Activated CD8-positive, alpha-beta memory T cell treated with anti-CD3 and anti-CD28 coated beads for 1 hour (primary cell): ENCODE measurements at places on chromosomes 1 and 21.

- no peak for DNase-seq
Measured at GRCh38 chr1:28915031-28915895, 894 bp downstream of the EPB41 start.

- DNase-seq: no peak
Measured at GRCh38 chr1:205632669-205633169, 908 bp upstream of the ELK4 start.

DNA sequence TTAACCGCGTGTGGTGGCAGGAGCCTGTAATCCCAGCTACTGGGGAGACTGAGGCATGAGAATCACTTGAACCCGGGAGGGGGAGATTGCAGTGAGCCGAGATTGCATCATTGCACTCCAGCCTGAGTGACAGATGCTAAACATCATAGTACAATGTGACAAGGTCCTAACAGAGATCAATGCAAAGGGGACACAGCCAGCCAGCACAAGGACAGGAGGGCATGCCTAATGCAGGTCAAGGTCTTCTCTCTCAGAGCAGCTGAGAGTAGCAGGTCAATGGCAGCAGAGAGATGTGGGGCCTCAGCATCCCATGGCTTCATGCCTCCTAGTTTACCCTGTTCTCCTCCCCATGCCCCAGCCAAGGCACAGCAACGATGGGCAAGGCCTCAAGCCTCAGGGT, 3.0 kb upstream of the SMIM11 start:
- no peak for DNase-seq

DNA sequence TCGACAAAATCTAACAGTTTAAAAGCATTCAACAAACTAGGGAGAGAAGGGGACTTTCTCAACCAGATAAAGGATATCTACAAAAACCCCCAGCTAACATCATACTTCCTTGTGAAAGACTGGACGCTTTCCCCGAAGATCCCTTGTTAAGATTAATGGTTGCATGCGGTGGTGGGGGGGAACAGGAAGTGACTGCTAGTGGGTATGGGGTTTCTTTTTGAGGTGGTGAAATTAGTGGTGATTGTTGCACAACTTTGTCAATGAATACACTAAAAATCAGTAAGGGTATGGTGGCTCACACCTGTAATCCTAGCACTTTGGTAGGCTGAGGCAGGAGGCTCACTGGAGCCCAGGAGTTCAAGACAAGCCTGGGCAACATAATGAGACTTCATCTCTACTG, 26.9 kb upstream of the EYA3 start:
- no peak for DNase-seq

DNA sequence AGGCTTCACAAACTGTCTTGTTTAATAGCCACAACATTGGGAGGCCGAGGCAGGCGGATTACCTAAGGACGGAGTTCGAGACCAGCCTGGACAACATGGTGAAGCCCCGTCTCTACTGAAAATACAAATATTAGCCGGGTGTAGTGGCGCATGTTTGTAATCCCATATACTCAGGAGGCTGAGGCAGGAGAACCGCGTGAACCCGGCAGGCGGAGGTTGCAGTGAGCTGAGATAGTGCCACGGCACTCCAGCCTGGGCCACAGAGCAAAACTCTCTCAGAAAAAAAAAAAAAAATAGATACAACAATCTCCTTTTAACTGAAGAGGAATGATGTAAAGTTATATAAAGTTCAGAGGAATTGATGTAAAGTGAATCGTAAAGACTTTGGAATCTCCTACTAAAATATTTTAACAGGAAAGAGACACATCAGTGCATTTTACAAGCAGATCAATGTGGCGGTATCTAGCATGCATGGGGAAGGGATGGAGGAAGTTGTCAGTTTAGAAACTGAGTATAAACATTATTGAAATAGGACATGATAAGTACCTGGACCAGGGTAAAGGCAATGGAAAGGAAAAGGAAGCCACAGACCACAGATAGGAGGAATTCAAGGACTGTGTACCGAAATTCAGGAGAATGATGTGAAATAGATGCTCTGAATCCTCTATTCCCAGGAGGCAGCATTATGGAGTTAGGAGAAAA, 41.5 kb downstream of the PTPRC start:
- DNase-seq: no peak

- no peak for DNase-seq
Measured at GRCh38 chr21:46082713-46082962, 15.3 kb upstream of the COL6A2 start.

GRCh38 chr1:183821309-183821888, 16.5 kb downstream of the RGL1 start:
- DNase-seq: no peak

DNA sequence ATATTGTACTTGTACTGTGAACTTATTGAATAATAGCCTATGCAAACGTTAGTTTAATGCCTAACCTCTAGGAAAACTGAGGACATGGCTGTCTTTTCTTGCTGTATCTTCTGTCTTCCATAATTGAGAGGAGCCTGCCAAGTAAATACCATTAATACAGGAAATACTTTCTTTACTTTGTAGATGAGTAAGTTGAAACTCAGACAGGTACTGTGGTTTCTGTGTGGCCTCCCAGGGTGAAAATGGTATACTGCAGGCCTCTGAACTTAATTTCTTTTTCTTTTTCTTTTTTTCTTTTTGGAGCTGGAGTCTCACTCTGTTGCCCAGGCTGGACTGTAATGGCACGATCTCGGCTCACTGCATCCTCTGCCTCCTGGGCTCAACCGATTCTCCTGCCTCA, 208.8 kb upstream of the ADGRL4 start:
- DNase-seq: no peak

GRCh38 chr1:10898921-10899320, 102.5 kb upstream of the CASZ1 start:
- DNase-seq: no peak

DNA sequence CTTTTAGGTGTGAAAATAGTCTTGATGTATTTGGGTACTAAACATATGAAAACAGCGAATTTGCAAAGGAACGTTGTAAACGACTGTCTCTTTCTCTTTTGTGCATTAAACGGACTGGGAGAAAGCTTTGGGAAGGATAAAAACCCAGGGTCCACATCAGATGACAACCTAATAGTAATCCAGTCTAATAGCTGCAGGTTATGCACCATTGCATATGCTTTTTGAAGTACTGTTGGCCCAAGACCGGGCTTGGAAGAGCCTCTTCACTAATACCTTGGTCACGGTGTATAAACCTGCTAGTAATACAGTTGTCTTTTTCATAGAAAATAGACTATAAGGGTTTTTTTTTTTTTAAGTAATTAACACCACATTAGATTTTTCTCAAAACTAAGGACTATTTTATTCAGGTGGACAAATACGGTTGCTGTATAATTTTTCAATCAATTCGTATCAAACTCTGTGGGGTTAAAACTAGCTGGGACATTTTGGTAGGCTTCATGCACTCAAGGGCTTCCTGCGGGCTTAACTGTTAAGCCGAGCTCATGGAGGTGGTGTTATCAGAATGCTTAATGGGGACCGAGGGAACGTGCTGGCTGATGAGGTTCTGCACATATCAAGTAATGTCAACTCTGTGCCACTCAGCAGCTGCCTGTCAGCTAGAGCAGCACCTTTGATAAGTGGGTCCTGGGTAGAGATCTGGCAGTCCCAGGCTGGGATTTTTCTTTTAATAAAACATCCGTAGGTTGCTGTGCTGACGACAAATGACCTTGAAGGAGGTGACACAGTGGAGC, 2.1 kb downstream of the RYR2 start:
- no peak for DNase-seq

DNA sequence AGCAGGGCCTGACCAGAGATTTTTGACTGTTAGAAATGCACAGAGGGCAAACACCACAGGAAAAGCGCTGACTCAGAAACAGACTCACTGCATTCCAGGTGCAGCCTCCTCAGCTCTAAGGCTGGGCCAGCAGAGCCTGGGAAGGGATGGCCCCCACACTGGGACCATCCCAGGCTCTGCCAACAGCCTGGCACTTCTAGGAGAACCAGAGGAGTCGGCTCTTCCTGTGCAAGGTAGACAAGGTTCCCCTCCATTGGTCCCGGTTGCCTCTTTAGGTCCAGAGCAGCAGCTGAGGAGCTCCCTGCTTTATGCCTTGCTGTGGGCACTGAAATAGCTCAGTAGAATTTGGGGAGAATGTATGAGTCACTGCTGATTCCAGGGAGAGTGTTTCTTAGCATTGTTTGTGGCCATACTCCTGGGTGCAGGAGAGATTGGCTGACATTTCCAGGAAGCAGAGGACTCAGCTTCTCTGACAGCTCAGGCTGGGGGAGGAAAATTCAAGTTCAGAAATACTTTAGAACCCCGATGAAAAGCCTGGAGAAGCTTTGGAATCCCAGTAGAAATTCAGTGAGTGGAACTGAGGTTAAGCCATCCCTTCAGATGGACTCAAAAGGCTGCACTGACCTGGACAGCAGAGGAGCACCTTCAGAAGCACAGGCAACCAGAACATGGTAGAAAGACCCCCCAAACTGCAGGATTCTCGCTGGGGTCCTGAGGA, 19.7 kb downstream of the PRAMEF1 start:
- no peak for DNase-seq

- no peak for DNase-seq
Measured at GRCh38 chr1:234315091-234315541, 58.1 kb upstream of the COA6 start.

- DNase-seq: no peak
Measured at GRCh38 chr1:109476825-109477224, 6.9 kb upstream of the ATXN7L2 start.

DNA sequence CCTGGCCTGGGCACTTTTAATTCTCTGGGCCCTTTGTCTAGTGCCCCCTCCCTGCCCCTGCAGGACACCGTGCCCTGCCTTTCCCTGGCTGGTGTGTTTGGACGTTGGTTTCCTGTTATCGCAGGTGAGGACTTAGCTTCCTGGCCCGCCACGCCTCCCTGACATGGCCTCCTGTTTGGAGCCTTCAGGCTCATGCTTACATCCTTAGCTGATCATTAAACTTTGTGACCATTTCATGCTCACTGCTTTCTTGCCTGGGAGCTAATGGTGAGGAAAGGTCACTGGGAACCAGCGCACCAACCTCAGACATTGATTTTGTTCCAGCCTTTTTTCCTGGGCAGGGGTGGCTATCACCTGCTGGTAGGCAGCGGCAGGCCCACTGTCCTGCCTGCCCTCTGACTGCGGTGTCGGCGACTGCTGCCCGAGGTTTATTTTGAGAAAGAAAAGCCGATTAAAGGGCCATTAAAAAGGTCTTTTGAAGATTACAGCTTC, 3.7 kb downstream of the PFKL start:
- DNase-seq: no peak

- DNase-seq: no peak
Measured at GRCh38 chr1:247966532-247967204, 1.6 kb downstream of the OR2AK2 start.

- DNase-seq: no peak
Measured at GRCh38 chr1:219298571-219299148, 125.0 kb downstream of the LYPLAL1 start.

DNA sequence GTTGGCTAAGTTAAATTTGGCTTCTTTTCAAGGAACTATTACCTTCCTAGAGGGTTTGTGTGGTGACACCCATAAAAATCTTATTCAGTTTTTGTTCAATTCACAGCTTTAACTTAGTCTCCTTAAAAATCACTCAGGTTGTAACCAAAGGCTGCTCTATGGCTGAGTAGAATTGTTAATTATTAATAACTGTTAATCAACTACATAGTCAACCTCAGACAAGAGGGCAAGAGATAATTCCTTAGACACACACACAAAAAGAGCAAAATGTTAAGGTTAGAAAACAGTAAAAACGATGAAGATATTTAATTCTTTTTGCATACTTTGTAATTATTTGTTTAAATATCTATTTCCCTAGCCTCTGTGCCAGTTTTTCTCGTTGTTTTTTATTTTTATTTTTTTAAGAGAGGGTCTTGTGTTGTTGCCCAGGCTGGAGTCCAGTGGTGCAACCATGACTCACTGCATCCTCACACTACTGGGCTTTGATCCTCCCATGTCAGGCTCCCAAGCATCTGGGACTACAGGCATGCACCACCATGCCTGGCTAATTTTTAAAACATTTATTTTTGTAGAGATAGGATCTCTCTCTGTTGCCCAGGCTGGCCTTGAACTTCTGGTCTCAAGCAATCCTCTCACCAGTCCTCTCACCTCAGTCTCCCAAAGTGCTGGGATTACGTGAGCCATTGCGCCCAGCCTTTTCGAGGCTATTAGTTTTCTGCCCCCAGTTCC, 215.2 kb downstream of the DISC1 start:
- no peak for DNase-seq

DNA sequence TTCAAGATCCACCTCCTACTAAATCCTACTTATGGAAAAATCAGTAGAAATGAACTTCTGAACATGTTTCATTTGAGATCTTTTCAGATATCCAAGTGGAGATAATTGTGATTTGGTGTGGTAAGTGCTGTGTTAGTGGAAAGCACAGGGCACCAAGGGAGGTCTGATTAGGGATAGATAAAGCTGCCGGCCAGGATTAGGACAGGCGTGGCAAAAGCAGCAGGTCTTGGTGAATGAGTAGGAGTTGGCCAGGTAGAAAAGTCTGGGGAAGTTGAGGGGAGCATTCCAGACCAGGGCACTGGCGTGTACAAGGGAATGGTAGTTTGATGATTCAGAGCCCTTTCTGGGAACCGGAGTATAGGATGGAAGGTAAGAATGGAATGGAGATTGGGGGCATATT, 47.8 kb downstream of the AZIN2 start:
- DNase-seq: no peak

- DNase-seq: no peak
Measured at GRCh38 chr1:172108161-172108893, 267.0 kb downstream of the DNM3 start.

- no peak for DNase-seq
Measured at GRCh38 chr1:185674201-185674600, 60.0 kb upstream of the HMCN1 start.

DNA sequence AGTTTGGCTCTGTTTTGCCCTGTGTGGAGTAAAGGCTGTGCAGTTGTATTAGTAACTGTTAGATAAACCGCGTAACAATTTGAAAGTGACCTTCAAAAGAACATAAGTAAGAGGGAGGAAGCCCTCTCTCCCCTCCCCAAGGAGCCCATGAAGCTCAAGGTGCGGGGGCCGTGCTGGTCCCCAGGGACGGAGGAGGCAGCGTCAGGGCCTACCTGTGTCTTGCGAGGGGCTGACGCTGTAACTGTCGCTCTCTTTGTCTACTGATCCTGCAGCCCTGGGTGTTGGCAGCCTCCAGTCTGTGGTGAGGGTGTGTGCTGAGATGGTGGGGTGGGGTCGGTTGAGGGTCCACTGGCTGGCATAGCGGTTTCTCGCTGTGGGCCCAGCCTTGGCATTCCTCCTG, 176.6 kb downstream of the PCP4 start:
- no peak for DNase-seq

GRCh38 chr1:116404699-116405098, 31.7 kb downstream of the ATP1A1 start:
- no peak for DNase-seq

GRCh38 chr1:29410476-29410875, 174.2 kb downstream of the PTPRU start:
- no peak for DNase-seq

DNA sequence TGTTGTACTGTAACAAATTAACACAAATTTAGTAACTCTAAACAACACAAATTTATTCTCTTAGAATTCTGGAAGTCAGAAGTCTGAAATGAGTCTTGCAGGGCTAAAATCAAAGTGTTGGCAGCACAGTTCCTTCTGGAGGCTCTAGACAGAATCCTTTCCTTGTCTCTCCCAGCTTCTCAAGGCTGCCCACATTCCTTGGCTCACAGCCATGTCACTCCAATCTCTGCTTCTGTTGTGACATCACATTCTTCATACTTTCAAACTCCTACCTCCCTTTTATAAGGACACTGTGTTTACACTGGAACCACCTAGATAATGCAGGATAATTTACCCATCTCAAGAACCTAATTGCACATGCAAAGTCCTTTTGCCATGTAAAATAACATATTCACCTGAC, 225.0 kb upstream of the PRMT6 start:
- DNase-seq: no peak
